ENCODE measurements at places on chromosomes 3 and 15.

DNA sequence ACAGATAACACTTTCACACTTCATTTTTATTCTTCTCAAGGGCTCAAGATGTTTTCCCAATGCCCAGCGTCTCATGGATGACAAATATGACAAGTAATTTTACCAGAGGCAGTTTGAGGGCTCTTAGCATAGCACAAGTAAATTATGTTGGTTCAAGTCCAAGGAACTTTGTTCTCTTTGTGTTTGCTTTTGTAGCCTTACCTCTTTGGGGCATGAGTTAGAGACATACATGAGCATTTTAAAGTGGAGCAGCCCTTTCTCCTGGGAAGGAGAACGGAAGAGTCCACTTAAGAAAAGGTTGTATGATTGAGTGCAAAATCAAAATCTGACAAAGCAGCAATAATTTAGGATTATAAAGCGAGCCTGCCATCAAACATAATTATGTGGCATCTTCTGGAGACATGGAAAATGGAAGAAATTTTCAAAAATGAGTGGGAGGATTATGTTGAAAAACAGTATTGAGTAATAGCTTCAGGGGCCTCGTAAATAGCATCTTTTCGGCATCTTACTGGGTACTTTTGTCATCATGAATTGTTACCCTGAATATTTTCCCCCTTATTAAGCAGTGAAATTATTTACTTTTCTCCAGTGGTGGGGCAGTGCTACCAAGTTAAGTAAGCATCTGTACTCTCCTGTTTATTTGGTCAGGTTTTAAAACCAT, 65.9 kb downstream of the PGPEP1L start:
- no peak for DNase-seq

DNA sequence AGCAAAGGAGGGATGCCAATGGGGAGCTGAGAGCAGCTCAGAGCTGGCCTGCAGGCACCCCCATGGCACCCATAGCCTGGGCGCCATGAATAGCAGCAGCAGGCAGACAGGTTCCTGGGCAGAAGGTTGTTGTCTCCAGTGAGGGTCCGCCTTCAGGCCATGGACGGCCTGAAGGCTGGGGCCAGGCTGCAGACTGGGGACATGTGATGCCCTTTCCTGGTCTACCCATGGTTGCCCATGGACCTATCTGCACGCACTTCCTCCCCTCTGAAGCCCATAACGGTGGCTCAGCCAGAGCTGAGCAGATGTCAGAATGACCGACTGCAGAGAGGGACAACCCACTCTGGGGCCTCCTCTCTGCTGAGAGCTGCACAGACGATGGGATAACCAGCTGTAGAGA, 256.8 kb downstream of the PLOD2 start:
- DNase-seq = no peak

DNA sequence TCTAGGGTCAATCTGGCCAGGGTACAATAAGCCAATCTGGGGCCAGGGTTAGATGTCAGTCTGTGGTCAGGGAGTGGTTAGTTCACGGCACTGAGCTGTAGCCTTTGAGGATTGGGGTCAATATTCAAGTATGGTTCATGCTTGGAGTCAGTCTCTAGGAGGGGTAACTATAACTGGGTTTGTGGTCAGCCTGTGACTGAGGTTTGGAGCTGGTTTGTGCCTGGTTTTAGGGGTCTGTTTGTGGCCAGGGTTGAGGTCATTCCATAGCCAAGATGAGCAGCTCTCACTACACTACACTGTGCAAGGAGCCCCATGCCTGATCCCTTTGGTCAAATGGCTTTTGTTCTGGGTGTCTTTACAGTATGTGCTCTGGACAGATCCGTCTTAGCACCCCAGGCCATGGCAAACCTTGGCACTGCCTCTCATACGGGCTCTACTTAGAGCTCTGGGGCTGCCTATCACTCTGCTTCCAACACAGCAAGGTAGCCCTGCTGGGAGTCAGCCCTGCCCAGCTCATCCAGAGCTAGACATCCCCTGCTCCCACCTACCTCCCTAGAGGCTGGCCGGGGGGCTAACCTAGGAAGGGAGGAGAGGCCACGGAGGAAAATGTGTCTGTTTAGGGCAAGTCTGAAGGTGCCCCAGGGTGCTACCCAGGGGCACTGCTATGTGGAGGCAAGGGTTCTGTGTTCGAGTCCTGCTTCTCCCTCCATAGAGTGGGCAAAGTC, 63.3 kb upstream of the CORO2B start:
- DNase-seq = no peak

DNA sequence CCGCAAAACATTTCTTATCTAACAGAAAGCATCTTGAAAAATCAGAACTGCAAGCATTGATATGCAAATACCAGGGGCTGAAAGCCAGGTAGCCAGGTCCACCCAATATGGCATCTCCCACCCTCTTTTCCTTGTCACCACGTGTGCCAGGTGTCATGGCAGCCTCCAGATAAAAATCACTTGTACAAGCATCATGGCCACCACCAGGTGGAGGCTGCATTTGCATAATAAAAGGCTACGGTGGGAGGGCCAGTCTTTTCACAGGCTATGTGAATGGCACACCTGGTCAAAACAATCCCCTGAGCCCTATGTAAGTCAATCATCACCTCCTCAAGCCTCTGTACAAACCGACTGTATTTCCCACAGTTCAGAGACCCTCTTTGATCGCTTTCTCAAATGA, 1233.1 kb upstream of the ALCAM start:
- DNase-seq = no peak

DNA sequence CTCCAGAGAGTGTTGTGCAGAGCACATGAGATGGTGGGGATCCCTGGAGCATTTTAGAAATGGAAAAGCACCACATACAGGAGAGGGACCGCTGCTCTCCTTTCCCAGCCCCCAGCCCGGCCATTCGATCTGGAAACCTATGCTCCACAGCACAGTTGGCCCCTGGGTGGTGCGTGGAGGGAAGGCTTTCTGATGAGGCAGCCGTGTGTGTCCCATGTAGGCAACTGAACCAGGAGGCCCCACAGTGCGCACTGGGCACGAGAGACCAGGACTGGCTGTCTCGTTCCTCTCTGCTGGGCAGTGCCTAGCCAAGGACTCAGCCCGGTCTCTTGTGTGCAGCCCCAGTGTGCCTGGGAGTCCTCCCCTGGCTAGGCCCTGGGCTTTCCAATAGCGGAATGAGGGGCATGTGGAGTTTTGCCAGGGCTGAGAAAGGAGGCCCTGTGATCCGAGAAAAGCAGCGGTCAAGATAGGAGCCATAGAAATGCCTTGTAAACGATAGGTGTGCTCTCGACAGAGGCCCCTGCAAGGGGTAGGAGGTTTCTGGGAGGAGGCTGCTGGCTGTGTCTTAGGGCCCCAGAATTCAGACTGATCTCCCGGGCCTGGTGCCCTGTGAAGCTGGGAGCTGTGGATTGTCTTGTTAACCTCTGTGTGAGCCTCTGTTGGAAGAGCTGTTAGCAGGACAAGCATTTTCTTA, 39.0 kb downstream of the CHDH start:
- DNase-seq = no peak

DNA sequence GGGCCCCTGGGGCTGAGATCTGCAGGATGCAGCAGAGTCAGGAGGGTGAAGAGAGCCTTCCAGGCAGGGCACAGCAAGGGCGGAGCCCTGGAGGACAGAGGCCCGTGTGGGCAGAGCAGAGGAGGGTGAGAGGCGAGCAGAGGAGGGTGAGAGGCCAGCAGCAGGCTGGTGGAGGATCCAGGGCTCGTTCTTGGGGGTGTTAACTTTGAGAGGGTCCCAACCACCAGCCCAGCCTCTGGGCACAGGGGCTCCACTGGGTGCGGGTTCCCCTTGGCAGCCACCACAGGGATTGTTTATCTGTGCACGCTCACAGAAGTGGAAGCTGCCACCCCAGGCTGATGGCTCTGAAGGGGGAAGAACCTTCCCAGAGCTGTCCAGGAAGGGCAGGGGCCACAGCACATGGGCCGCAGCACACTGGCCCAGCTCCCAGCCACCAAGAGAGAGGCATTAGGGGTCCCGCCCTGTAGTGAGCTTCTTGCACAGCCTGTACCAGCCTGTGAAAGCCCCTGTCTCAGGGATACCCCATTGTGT, 9.3 kb upstream of the PLXND1 start:
- no peak for DNase-seq

DNA sequence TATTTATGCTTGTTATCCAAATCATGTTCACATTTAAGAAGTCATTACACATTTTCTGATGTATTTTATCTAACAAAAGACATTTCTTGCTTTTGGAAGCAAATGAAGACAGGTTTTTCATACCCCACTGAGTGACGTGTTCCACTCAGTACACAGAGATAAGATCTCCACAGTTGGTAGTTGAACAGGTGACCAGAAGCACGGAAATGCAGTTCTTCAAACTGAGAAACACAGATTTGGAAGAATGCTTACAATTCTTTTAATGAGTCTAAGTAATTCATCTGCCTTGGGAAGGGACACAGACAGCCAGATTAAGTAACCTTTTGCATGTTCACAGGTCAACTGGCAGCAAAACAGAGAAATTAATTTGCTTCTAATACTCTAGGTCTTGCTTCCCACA, 23.1 kb downstream of the PTX3 start:
- no peak for DNase-seq

DNA sequence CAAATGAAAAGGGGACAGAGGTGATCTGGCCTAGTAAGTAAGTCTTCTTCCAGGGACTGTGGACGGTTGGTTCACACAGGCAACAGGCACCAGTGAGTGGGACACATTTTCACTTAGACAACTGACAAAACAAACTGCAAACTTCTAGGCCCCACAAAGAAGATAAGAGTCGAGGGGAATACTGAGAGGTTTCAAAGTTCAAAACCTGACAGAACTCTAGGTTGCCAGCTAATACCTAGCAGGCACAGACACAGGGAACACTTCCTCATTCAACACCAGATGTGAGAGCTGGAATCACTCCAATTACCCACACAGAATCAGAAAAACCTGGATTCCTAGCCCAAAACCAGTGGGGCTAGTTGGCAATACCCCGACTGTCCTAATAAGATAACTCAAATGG, 621.7 kb downstream of the ZPLD1 start:
- DNase-seq = no peak

DNA sequence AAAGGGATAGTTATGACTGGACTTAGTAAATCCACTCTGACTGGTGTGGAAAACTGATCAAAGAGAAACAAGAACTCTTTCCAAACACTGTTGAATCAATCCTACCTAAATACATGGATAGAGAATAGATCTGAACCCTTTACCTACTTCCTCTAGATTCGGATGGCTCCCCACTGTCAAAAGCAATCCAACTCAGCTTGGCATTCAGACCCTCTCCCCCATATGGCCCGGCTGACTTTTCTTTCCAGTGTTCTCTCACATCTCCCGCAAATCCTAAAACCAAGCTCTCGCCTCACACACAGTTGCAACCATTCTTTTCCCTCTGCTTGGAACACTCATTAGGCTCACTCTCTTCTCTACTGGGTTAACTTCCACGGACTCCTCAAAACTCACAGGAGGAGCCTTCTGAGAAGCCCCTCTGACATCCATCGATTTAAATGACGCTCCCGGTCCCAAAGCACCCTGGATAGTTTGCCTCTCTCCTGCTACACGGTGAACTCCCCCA, 639 bp downstream of the SPICE1 start:
- no peak for DNase-seq

- DNase-seq = no peak
Observed at GRCh38 chr3:119170821-119171220, 2.6 kb upstream of the UPK1B start.

GRCh38 chr15:68674975-68675374, 96.2 kb downstream of the CORO2B start:
- no peak for DNase-seq

DNA sequence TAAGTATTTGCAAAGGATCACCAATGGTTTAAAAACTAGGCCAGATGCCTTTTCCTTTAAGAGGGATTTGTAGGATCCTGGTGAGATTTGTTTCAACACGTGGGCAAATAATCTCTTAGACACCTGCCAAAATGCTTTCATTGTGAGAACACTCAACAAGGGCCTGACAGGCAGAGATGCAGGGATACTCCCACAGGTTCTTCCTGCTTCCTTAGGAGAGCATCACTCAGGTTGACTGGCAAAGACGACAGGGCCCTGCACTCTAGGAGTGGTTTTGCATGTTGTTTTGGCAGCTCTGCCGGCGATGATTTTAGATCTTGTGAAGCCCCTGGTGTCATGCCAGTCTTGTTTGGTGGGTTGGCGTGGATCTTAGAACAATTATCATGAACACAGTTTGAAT, 184.5 kb downstream of the NR1D2 start:
- DNase-seq = no peak

DNA sequence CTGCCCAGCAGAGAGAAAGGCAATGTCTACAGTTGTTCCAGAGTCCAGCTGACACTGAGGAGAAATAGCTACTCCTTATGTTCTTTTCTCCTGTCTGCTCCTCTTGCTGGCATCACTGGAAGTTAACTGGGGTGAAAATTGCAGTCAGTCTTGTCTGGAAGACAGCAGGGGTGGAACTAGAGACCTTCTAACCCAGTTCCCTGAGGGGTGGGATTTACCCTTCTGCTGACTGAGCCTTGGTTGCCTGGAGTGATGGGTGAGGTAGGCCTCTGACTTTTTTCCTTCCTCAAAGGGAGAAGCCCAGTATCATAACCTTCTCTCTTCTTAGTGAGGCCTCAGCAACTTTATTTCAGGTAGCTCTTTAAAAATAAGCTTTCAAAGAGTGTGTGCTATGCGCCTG, 16.2 kb downstream of the ZNF609 start:
- DNase-seq = no peak

DNA sequence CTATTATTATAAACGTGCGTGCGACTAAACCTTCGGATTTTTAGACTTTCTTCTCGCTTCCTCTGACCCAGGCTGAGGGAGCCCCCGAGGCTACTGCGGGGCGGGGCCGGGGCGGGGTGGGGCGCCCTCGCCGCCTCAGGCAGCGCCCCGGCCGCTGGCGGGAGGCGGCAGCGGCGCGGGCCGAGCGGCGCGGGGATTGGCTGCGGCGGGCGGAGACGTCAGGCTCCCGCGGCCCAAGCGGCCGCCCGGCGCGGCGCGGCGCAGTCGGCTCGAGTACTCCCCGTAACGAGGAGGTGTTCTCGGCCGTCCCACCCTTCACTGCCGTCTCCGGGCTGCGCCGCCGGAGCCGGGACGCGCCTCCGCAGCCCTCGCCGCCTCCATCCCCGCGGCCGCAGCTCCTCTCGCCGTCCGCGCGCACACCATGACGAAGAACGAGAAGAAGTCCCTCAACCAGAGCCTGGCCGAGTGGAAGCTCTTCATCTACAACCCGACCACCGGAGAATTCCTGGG, at the start of gene ATP1B3:
ATP1B3 (plus strand) TSS at position 263 of the 510 bp plus-strand sequence; CDS start at position 422, 159 bp downstream.
- peak; percentile 88 for DNase-seq

- no peak for DNase-seq
Observed at GRCh38 chr3:49032646-49033304, 3.6 kb upstream of the IMPDH2 start.

- no peak for DNase-seq
Observed at GRCh38 chr3:70803891-70804290, 491.5 kb upstream of the MDFIC2 start.
